Right kidney (tissue), 9 donors: ENCODE measurements at places on chromosomes 7 and 10.

DNA sequence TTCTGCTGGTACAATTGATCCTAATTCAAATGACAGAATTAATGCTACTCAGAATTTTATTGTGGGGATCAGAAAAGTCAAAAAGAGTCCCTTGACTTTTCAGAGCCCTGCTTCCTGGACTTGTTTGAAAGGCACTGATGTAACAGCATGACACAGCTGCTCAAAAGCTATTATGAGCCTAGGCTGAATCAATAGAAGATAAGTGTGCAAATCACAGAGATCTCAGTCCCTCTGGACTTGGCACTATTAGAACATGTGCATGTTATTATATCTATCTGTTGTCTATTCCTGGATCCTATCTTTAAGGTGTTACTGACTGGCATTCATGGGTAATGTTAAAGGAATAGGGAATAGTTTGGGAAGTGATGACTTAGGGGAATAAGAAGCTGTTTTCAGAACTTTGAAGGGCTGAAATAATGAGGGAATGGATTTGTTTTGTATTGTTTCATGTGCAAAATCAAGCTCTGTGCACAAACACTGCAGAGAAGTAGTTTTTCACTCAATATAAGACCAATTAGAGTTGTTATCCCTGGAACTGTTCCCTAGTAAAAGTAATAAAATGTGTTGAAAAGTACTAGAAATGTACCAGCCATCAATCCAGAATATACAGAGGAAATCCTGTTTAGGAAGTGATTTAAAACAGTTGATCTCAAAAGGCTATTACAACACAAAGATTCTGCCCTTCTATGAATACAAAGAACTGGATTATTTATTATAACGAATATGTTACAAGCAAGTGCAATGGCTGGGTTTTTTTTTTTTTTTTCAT lies 814.9 kb upstream of the C7orf33 start:
- no peak for DNase-seq

DNA sequence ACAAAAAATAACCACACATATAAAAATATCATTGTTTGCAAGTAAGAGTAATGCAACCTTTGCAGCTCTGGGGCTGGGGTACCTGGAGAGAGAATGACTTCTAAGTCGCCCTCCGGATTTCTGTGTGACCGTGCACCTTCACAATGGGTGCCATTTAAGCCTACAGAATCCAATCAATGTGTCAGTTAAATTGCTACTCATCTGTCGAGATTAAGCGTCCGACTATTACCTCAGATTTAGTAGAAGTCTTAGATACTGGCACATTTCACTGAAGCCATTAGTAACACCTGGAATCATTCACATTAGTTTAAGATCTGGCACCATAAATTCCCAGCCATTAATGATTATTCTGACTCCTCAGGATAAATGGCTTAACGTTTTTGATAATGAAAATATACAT lies 507.3 kb upstream of the MGMT start:
- DNase-seq, result no peak

GRCh38 chr10:112912410-112912928 lies 37.6 kb upstream of the TCF7L2 start:
- DNase-seq, result peak; percentile 69

GRCh38 chr7:80642871-80643270 lies 4.4 kb downstream of the CD36 start:
- no peak for DNase-seq

- DNase-seq, result peak; percentile 71
Measured at GRCh38 chr10:119409906-119410305, 132.6 kb downstream of the RGS10 start.

DNA sequence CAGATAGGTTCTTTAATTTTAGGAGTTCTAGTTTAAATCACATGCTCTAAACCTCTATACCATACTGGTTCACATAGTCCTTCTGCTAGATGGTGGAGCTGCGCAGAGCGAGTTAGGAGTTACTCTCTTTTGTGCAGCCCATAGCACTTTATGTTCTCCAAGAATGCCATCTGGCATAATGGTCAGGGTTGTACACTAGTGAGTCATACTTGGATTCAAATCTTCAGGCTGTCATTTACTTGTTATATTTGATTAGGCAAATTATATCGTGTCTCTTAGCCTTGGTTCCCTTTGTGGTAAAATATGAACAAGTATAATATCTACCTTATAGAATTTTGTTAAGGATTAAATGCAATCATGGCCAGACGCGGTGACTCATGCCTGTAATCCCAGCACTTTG lies 1078.3 kb downstream of the NRG3 start:
- DNase-seq, result no peak

DNA sequence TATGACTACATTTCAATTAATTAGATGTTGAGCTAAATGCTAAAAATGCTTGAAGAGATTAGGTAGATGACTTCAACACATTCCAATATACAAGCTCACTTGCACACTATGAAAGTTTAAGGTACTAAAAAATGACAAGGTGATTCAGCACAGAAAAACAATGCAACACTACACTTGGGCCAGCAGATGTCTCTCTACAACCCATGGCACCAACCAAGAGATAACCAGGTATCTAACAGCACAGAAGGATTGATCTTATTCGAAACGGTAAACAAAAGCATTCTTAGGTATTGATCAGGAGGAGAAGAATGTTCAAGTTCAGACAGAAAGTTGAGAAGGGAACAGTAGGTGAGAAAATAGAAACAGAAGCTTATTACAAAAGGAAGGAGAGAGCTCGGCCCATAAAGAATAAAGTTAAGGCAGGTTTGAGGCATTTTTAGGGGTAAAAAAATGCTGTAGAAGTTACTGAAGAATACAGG lies 248.2 kb upstream of the KLF14 start:
- no peak for DNase-seq

GRCh38 chr10:123635131-123635530 lies 31.0 kb upstream of the GPR26 start:
- DNase-seq, result no peak

DNA sequence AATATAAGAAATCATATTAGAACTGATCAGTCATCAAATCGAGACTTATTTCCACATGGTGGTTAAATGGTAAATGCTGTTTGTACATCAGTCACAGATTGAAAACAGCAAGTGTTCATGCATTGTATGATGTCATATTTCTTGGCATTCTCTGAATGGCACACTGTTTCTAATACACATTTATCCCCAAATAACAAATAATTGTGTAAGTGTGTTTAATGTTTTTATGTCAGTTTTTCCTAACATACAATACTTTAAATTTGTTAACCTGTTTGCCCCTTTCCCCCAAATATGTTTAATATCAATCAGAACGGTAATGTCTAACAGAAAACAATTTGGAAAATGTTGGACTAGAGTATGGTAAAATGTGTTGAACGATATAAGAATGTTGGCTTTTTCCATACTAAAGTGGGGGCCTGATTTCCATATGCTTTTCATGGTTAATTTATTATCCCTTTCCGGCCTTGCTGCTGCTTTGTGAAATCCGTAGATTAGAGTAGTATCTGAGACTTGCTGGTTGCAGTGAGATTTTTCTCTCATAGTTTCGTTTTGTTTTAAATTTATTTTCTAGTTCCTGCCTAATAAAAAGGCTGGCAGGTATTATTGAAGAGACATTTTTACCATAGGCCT lies 23.7 kb downstream of the RAB18 start:
- DNase-seq, result no peak

- no peak for DNase-seq
Measured at GRCh38 chr7:51950813-51951212, 634.2 kb upstream of the COBL start.

- DNase-seq, result no peak
Measured at GRCh38 chr7:137836541-137836940, 10.2 kb downstream of the DGKI start.

DNA sequence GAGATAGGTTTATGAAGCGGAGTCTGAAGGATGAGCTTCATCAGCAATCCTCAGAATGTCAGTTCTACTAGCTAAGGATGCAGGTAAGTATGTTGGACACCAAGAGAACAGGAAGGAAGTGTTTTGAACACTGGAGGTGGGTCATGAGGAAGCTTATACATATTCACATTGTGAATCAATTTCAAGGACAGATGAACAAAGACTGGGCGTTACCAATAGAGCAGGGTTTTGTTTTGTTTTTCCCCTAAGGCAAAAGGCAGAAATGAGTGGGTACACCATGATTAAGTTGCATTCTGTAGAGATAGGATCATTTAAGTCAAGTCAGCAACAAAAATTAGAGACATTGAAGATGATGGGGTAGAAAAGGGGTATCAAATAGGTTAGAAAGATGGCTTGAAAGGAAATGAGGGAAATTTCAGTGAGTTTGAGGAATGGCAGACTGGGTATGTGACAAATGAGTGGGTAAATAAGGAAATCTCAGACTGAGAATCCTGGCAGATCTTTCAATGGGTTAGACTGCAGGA lies 51.7 kb downstream of the MEST start:
- DNase-seq, result no peak

- no peak for DNase-seq
Measured at GRCh38 chr10:123140983-123141390, 5.2 kb downstream of the HMX3 start.

- no peak for DNase-seq
Measured at GRCh38 chr10:98474628-98475027, 27.9 kb upstream of the HPS1 start.

- DNase-seq, result no peak
Measured at GRCh38 chr10:35377050-35377728, 40.9 kb downstream of the CCNY start.
